ENCODE measurements at places on chromosomes 11 and 22.
A peak's percentile ranks its signal among the peaks of the same experiment; 100 is the strongest.

- DNase-seq = no peak
These were observed 11.0 kb upstream of the OR56A3 start for GRCh38 chr11:5931061-5931460.

DNA sequence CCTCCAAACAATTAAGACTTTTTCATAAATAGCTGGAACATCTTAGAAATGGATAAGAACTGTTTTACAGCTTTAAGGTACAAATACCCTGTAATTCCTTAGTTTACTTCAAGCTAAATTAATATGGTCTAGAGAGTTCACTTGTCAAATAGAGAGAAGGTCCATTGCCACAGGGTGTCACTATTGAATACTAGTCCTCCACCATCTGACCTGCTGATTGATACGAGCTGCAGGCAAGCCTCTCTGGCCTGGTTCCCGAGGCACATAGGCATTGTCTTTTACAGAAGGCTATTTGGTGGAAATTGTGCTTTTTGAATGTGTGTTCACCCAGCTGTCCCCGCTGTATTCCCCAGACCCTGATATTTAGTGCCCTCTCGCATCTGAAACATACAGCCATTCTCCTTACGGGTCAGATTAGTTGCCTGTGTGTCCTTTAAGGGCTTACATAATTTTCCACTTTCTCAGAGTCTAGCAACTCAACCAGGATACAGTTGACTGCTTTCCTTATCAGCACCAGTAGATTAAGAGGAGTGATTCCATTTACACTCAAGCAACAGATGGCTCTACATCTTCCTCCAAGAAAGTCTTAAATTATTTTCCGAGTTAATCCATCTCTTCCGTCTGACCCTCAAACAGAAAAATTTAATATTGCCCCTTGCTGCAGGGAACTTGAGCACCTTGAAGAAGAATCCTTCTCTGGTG, 788.8 kb upstream of the FAT3 start:
- no peak for DNase-seq

DNA sequence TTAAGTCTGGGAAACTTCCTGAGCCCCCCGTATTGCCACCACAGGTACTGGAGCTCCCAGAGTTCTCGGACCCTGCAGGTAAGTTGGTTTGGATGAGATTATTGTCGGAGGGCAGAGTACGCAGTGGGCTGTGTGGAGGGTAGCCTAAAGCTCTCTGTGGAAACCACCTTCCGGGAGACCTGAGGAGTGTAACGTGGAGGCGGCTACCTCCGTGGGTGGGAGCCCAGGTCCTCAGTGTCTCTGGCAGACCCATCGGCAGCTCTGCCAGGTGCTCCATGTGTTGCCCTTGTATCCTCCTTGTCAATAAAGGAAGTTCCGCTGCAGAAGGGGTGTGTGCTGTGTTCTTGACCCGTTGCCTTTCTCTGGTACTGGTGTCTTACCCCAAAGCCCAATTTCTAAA, 61.4 kb downstream of the SYT13 start:
- DNase-seq = no peak

DNA sequence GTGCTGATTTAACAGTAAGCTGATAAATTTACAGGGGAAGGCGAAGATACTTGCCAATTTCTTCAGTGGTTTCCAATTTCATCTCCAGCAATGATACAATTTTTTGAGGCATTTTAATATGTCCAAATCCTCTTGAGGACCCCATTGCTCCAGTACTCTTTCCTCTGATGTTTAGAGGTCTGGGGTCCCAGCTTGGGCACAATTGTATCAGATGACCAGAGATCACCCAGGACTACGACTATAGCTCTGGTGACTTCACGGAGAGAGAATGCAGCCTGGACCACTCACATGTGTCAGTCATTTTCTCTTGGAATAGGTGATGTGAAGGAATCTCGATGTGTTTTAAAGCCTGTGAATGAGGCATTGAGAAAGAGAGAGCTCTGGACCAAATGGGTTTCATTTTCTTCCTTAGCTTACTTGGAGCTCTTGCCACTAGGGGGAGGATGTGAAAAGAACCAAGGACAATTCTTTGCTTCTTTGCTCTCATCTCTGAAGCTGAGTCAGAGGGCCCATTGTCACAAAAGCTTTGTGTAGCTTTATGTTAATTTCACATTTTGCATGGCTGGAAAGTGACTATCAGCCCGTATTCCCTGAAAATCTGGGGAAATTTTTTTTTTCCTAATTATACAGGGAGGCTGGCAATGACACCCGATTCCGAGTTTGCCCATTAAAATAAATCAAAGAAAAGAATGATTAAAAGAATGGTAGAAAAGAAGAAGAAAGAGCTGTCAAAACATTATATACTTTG, 6.7 kb upstream of the CCDC90B start:
- peak; percentile 46 for DNase-seq

GRCh38 chr11:70623906-70624597, 225.7 kb downstream of the CTTN start:
- no peak for DNase-seq

- DNase-seq = no peak
These were observed at the start of gene PARVG for GRCh38 chr22:44180706-44181032. PARVG (plus strand) TSS chr22:44180925; CDS start chr22:44183330, 2,405 bp downstream.

DNA sequence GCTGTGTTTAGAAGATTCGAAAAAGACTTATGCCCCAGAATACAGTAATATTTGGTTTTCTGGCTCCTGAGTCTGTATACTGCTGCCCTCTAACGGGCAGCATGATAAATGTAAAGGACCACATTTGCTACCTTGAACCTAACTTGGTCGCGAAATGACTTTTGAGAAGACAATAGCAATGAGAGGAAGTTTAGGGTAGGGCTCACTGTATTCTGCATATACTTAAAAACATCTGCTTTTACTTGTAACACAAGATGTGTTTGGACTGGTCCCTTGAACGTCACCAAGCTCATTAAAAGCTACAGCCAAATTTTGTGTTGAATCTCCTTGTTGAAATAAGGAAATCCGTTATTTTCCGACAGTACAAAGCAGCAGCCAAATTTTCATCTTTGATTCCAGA, 309.1 kb downstream of the SWAP70 start:
- DNase-seq = peak; percentile 74

All from endothelial cell of umbilical vein (primary cell).